ENCODE measurements at places on chromosomes 1 and 21.

GRCh38 chr1:197903196-197903514 is 725 bp downstream of the C1orf53 start:
- no peak for DNase-seq

- no peak for DNase-seq
These were observed at the start of gene ERG for GRCh38 chr21:38498057-38498833. Gene ERG, minus strand, starts transcription at chr21:38498477. Its CDS starts 97 bp downstream, at chr21:38498380.

GRCh38 chr1:9843576-9843945 is 19.8 kb upstream of the CLSTN1 start:
- no peak for DNase-seq

DNA sequence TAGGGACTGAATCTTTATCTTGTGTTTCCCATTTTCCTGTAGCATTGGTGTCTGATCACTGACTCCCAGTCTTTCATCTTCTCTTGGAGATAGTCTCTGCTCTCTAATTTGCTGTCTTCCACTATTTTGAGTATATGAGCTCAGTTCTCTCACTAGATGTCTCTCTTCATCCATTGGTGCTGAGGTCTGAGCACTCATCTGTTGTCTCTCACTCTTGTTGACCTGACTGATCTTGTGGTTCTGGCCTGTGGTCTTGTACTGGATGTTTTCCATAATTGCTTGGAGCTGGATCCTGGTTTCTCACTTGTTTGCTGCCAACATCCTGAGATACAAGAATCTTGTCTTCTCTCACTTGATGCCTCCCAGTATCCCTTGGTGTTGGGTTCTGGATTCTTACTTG is 25.1 kb upstream of the S100A11 start:
- no peak for DNase-seq

- DNase-seq: no peak
These were observed 57.1 kb upstream of the COX20 start for GRCh38 chr1:244778344-244778743.

- no peak for DNase-seq
These were observed 23.7 kb downstream of the ABCG1 start for GRCh38 chr21:42242611-42243010.

GRCh38 chr1:98351561-98351960 is 310.0 kb upstream of the SNX7 start:
- DNase-seq: no peak

DNA sequence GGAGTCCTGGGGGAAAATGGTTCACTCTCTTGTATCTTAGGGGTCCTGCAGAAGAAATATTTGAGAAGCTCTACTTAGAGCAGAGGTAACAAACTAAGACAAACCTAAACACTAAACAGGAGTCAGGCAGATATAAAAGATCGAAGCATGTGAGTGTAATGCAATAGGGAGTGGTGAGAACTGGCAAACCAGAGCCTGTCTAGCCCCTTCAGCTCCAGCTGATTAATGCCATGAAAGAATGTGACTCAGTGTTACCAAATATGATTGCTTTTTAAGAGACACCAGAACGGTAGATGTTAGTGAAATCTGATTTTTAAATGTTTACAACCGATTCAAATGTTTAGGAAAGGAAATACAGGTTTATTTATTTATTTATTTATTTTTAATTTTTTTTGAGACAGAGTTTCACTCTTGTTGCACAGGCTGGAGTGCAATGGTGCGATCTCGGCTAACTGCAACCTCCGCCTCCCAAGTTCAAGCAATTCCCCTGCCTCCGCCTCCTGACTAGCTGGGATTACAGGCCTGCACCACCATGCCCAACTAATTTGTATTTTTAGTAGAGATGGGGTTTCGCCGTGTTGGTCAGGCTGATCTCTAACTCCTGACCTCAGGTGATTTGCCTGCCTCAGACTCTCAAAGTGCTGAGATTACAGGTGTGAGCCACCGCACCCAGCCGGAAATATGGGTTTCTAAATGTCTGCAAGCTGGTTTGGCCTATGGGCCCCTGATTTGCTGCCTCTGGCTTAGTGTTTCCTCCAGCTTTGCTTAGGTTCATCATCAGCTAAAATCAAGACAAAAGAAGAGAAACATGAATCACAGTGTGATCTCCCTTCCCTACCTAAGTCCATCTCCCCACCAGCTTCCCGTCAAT is 12.2 kb downstream of the TXNIP start:
- no peak for DNase-seq

DNA sequence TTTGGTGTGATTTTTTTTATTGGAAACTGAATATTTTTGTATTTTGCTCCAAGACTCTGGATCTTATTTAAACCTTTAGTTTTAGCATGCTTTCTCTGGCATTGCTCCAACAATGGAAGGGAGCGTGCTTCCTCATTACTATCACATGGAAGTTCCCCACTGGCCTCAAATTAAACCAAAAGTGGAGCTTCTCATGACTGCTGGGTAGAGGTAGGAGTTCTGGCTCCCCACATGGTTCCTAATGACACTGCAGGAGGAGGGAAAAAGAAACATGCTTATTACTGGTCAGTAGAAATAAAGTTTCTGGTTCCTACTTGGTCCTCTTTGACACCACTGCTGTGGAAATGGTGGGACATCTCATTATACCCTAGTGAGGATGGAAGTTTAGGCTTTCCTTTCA is 310.5 kb downstream of the PTGER3 start:
- DNase-seq: no peak

DNA sequence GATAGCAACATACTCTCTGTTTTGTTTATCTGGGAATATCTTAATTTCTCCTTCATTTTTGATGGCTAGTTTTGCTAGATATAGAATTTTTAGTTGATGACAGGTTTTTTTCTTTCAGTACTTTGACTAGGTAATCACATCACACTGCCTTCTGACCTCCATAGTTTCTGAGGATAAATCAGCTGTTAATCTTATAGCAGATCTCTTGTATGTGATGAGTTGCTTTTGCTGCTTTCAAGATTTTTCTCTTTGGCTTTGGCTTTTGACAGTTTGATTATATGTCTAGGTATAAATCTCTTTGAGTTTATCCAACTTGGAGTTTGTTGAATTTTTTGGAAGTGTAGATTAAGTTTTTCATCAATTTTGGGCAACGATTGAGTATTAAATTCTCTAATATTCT is 142.6 kb downstream of the ZNF644 start:
- no peak for DNase-seq

DNA sequence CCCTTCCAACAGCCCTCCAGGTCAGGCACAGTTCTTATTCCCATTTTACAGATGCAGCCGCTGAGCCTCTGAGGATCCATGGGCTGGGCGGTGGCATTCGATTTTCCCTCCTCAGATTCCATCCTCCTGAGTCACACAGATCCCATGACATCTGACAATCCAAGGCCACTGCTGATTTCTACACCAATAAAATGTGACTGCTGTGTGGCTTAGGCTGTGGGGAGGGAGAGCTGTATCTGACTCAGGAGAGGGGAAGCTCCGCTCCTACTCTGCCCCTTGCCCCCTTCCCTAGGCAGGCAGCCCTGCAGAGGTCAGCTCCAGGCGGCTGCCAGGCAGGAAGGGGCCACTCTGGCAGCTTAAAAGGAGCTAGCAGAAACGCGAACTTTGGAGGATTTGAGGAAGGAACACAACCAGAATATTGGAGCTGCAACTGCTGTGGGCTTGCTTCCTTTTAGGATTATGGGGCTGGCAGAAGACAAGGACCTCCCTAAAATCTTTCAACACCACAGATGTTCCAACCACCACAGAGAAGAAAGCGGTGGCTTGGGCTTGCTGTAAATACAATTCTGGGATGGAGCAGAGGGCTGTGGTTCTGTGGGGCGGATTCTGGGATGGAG is 50.0 kb downstream of the MRPL37 start:
- no peak for DNase-seq

- DNase-seq: no peak
These were observed 281.8 kb downstream of the BARHL2 start for GRCh38 chr1:90435351-90435750.

DNA sequence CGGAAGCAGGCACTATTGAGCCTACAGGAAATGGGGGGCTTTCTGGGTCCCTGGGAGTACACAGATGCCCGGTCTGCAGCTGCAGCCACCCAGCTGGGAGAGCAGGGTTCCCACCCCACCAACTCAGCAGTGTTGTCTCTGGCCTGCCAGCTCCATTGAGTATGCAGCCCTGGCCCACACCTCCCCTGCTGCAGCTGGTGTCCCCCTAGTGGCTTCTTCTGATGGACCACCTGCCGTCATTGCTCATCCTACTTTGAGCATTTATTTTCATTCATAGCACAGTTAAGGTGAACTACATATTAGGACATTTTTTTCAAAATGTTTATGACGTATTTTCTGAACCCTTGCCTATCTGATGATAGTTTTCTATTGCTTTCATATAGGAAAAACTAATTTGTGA is 189.8 kb upstream of the LYPLAL1 start:
- DNase-seq: no peak

DNA sequence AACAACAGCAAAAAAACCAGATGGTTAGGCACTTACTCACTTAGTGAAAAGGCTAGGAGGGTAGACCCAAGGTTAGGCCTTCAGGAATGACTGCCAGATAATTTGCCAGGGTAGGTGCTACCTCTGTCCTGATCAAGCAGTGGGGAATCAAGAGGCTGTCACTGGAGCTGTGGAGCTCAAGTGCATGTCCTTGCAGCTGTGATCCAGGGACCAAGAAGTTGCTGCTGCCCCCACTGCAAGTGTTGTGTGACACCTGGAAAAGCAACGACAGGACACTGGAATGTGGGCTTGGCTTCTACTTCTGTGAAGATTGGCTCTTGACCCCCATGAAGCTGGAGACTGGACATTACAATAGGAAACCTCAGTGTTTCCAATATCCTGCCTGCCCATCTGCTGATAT is 72.1 kb downstream of the PEX14 start:
- DNase-seq: no peak

DNA sequence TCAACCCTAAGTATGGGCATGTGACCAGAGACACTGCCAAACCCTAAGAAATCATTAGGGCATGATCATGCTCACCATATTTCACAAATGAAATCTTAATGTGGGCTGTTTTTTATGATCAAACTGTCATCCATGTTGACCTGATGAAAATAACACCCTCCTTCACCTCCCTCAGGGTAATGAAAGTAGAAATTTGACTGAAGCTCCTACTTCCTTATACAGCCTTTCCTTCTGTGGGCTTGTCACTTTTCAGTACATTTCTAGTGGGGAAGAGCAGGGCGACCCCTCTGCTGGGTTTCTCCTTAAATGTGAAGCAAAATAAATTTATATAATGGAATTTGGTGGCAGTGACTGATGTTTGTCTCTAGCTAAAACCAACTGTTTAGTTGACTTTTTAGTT is 25.9 kb downstream of the IVNS1ABP start:
- no peak for DNase-seq

DNA sequence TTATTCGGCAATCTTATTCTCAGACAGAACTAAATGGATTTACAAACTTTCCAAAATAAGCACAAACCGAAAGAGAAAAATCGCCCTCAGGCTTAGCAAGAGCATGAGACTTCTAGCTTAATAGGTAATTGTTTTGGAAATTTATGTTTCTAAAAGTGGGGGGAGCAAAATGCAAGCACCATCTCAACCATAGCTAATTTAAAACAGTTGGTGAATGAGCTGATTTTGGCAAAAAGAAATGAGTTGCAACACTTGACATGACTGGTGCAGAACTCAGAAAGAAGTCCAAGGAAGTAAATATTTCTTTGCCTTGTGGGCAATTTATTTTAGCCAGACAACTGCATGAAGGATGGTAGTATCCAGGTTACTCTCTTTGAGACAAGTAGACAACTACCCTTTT is 71.5 kb upstream of the PTGFR start:
- DNase-seq: no peak

DNA sequence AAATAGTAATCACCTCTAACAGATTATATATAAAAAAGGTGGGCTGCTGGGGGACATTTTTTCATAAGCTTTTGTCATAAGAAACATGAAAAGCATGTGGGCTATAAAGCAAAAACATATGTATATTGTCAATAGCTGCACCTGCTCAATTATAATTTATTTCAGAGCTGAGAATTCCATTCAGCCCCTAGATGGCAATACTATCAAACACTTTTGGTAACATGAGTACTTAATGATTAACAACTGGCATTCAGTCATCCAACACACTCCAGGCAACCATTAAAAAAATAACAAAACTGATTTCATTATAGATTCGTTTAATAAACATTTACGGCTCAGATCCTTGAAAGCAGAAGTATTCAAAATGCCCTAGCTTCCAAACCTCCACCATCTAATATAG is 115.1 kb downstream of the KCTD3 start:
- DNase-seq: no peak

GRCh38 chr1:209319549-209319948 is 264.0 kb upstream of the CAMK1G start:
- no peak for DNase-seq

DNA sequence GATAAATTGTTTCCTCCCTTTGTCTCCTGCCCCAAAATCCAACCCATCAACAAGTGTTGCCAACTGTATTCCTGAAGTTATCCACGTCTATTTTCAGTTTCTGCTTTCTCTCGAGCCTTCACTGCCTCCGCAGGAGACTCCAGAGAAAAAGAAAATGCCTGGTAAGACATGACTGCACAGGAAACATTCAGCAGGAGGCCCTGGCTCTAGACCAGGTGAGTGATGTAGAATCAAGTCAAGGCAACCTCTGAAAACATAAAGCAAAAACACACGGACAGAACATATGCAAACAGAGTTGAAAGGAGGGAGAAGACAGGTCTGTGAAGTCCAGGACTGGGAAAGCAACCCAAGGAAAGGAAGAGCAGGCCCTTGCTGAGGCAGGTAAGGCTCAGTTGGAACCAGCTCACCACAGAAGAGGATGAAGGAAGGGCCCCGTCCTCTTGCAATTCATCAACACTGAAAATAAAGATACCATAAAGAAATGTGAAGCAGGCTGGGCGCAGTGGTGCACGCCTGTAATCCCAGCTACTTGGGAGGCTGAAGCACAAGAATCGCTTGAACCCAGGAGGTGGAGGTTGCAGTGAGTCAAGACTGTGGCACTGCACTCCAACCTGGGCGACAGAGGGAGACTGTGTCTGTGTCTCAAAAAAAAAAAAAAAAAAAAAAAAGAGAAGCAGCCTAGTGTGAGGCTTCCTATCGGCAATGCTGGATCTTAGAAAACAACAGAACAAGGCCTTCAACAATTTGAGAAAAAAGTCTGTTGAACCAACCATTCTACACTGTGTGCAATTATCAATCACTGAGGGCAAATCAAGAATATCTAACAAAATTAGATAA is 8.8 kb downstream of the NOL9 start:
- DNase-seq: no peak

DNA sequence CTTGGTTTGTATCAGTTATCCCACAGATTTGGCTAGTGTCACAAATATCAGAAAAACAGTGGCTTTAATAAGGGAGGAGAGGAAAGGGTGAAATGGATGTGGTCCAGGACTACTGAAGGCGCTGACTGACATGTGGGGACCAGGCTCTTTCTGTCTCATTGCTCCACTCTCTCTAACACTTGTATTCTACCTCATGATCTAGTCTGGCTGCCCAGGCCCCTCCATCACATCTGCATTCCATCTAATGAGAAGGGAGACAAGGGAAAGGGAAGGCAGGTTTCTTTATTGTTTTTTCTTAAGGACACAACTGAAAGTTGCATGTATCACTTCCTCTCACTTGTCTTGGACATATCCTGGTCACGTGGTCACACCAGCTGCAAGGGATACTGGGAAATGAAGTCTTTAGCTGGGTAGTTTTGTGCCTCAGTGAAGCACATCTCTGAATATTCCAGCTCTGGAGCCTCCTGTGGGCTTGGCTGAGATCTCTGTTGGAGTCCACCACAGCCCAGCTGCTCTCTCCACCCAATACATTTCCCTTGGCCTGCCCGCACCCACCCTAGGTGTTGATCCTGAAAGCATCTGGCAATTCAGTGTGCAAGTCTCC is 42.0 kb upstream of the PADI2 start:
- DNase-seq: no peak

- DNase-seq: no peak
These were observed 140.7 kb upstream of the FAM78B start for GRCh38 chr1:166307261-166308188.

All from frontal cortex (tissue), 4 donors.